ENCODE measurements at places on chromosomes 1 and 21.

DNA sequence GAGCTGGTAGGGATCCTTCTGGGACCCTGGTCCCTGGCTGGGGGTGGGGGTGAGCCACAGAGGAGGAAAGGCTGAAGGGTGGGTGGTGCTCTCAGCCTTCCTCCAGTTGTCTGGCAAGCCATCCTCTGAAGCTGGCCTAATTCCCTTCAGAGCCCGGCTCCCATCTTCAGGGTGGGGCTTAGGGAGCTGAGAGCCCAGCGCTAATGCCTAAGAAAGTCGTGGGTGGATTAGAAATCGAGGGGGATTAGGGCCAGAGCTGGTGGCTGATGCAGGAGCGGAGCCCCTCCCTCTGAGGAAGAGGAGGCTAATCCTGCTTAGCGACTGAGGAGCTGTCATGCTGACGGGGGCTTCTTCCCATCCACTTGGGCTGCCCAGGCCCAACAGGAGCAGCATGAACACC, 30.8 kb upstream of the DMBX1 start:
- DNase-seq = no peak

DNA sequence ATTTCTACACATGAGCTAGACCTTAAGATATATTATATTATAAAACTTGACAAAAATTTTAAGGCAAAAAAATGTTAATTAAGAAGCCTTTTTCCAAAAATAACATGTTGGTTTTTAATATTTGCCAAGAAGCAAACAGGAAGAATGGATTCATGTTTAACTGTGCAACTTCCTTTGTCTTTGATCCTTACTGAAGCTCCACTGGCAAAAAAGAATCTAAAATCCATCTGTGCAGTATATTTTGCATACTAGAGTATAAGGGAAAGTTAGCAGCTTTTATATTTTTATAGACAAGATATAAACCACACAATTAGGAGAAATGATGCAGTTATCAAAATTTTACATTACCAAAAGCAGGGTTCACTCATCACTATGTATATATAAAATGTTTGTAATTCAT, 76.9 kb upstream of the RGS18 start:
- DNase-seq = no peak

- DNase-seq = no peak
Measured at GRCh38 chr1:75985827-75986226, 53.6 kb upstream of the ASB17 start.

GRCh38 chr1:170305777-170306512, 160.2 kb downstream of the NTMT2 start:
- no peak for DNase-seq

- DNase-seq = no peak
Measured at GRCh38 chr1:231638647-231639046, 12.1 kb downstream of the DISC1 start.

GRCh38 chr1:21585037-21585436, 75.8 kb downstream of the ALPL start:
- no peak for DNase-seq

DNA sequence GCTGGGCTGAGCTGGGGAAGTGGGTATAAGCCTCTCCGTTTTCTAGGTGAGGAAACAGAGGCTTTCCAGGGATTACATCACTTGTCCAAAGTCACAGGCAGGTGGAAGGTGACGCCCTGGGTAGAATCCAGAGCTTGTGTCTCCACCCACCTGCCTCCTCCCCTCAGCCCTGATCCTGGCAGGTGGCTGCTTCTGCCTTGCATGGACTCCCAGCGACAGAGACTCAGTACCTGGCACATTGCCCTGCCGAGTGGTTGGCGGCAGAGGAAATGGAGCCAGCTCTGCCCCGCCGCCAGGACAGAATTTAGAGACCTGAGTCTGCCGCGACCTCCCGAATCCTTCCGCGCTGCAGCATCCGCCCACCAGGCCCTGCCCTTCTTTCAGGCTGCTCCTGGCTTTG, 2.1 kb downstream of the PLA2G2E start:
- DNase-seq = no peak

GRCh38 chr1:97186381-97186780, 464.8 kb downstream of the PTBP2 start:
- DNase-seq = no peak

DNA sequence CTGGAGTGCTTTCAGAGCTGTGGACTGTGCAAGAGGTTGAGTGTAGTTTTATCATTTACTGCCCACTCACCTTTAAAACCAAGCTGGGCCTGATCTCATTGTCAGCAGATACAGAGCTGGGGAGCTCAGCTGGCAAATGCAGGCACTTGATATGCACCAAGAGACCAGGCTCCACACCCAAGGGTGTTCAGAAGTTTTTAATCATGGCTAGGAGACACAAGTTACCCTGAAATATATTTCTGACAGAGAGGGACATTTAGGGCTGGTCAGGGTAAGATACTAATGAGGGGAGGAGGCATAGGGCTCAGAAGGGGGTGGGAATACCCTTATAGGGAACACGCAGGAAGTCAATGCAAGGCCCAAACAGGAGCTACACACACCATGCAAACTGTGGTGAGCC, 153.7 kb downstream of the ELAVL4 start:
- DNase-seq = no peak

DNA sequence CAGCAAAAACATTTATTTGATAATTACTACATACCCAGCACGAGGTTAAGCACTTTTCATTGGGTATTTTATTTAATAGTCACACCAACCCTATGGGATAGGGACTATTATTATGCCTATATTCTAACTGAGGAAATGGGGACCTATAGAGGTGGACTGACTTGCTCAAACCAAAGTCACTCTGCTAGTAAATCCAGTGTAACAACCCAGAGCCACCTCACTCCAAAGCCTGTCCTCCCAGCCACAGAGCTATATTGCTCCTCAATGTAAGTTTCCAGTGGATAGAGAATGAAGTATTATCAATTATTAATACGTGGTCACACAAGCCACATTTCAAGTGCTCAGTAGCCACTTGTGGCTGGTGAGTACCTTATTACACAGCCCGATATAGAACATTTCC, 97.5 kb downstream of the RGS2 start:
- no peak for DNase-seq

- no peak for DNase-seq
Measured at GRCh38 chr1:85550784-85551516, 29.6 kb upstream of the CCN1 start.

GRCh38 chr21:16588433-16588860, 858.7 kb downstream of the USP25 start:
- DNase-seq = no peak

DNA sequence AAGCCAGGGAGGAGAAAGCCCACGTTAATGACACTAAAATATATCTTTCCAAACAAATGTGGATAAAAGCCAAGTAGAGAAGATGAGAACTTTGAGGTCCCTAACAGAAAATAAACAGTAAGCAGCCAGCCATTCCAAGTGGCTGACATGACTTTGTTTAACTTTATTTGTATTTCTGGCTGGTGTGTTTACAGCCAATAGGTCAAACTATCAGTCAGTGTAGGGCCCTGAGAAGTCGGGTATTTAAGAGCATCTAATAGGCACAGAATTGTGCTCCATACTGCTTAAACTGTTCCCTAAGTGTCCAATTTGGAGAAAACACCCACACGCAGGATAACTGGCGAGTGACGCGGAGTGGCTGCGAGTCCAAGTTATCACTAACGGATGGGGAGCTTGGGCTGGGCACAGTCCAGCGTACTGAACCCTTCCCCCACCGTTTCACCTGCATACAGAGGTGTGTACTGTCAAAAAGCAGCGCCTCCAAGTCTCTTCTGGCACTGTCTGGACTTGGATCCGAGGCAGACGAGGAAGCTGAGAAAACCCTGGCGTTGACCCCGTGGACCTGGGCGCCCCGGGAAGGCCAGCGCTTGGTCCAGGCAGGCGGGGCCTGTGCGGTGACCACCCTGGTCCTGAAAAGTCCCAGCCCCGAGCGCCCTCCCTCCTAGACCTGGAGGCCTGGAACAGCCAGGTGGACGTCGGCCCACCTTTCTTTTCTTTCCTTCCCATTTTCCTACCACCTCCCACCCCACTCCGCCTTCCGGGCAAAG, 662 bp upstream of the LGALS8 start:
- DNase-seq = no peak

DNA sequence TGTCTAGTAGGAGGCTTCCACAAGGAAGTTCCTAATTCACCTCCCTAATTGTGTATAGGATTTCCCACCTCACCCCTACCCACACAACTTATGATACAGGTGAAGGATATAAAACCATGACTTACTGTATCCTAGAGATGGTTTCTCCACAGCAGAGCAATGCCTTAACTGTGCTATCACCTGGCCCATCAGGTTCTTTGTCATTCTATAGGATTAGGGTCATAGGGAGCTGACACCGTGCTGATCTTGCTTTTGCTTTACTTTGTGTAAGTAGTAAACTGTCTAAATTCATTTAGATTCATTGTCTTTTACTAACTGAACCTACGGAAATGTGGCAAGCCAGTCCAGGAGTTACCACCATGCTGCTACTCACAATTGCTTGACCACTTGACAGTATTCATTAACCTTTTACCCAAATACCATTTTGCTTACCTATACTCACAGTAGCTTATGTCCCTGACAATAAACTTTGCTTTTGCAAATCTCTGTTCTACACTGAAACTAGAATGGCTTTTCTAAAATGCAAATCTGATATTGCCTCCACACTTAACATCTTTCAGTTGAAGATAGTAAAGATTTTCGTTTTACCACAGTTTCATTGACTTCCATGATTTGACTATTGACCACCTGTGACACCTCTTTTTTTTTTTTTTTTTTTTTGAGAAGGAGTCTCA, 147.6 kb downstream of the IFI44 start:
- no peak for DNase-seq

- DNase-seq = peak; percentile 80
Measured at GRCh38 chr1:201506557-201507359, at the start of gene CSRP1. TSS of gene CSRP1 (minus strand) at chr1:201507123. CDS start at chr1:201496303, 10,820 bp downstream.

DNA sequence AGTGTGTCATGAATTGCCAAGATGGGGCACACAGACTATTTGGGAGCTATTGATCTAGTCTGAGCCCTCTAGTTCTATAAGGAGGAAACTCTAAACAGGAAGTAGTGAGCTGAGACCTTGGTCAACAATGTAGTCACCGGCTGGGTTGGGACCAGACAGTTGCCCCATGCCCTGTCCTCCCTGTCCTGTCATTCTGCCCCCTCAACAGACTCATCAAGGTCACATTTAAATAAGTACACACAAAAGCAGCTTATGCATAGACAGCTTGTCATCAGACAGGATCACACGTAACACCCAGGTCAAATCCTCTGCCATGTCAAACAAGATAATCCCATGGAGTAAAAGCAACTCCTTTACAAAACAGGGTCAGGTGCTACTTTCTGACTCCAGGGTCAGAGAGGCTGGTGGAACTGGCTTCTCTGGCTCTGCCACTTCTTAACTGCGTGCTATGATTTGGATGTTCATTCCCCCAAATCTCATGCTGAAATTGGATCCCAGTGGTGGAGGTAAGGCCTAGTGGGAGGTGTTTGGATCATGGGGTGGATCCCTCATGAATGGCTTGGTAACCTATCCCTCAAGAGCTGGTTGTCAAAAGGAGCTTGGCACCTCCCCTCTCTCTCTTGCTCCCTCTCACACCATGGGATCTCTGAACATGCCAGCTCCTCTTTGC, 128.9 kb downstream of the HIVEP3 start:
- DNase-seq = no peak

DNA sequence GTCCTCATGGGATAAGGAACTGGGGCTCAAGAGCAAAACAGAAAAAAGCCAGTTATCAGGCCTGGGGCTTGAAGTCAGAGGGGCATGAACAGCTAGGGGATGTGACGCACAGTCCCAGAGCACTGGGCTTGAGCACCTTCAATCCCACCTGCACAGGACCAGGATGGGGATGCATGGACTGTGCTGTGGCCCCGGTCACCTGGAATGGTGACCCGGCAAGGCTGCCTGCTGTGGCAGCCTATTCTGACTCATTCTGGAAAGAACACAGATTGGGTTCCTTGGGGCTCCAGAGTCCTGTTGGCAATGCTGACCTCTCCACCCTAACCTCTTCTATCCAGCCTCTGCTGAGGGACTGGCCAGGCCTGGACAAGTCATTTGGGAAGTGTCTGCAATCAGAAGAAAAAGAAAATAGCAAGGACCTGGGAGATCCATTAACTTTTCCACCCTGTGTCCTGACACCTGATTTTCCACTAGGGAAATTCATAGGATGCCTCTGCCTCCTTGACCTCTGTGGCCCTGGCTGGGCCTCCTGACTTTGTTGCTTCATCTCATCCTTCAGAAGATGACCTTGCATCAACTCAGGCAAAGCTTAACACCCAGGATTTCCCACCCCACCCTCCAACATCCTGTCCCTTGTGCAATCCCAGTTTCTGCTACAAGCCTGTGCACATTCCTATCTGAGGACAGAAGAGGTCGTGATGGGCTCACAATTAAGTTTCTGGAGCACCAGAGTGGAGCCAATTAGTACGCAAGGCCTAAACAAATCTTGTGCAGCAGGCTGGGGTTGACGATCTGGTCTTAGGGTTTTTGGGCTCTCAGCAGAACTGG, 17.9 kb upstream of the FMOD start:
- DNase-seq = no peak
